ENCODE measurements at places on chromosomes 6 and 20.

GRCh38 chr6:24950218-24950941 is 14.6 kb upstream of the RIPOR2 start:
- DNase-seq = no peak

DNA sequence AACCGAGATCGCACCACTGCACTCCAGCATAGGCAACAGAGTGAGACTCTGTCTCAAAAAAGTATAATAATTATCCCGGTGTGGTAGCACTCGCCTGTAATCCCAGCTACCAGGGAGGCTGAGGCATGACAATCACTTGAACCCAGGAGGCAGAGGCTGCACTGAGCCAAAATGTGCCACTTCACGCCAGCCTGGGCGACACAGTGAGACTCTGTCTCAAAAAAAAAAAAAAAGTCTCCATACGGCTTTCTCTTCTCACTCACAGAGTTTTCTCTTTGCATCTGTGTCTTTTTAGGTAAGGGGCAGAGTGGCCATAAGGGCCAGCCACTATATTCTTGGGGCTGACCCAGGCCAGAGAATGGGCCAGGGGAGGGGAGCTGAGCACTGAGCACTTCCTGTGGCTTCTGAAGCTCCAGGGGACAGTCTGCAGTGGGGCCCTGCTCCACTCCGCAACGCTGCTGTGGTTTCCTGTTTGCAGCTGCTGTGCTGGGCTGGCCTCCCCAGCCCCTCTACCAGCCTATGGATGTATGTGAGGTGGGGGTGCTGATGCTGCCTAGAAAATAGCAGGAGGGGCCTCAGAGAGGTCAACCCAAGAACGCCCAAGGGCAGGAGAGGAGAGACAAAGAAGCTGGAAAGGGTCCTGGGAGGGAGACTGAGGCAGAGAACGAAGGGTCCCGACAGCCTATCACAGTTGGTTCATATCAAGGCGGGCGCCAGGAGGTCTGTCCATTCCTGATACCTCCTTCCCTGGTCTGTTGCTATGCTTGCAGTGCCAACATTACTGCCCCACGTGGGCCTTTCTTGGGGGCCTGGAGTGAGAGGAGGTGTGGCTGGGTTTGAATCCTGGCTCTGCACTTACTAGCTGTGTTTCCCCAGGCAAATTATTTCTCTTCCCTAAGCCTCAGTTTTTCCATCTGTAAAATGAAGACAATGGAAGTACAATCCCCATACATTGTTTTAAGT is 16.0 kb downstream of the SLA2 start:
- DNase-seq = peak; percentile 69

DNA sequence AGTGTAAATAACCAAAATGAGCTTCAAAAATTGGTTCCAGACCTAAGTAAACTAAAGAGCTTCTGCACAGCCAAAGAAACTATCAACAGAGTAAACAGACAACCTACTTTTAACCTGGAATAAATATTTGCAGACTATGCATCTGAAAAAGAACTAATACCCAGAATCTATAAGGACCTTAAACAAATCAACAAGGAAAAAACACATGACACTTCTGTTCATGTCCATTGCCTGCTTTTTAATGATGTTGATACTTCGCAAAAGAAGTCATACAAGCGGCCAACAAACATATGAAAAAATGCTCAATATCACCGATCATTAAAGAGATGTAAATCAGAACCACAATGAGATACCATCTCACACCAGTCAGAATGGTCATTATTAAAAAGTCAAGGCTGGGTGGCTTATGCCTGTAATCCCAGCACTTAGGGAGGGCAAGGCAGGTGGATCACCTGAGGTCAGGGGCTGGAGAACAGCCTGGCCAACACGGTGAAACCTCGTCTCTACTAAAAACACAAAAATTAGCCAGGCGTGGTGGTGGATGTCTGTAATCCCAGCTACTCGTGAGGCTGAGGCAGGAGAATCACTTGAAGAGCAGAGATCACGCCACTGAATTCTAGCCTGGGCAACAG is 42.5 kb upstream of the DST start:
- DNase-seq = no peak

DNA sequence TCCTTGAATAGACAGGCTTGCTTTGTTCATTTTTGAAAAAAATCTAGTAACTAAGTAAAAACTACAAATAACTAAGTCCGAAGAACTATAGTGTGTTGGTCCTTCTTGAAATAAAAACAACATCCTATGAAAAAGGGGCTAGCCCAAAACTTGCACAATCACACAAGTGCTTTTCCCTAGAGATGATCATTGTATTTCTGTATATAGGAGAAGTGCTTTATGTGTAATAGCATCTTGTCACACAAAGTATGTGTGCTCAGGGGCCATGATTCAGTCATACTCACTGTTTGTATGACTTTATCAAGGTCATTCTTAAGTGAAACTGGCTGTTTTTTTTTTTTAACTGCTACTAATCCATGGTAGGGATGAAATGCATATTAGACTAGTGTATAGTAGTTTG is 179.8 kb downstream of the DTNBP1 start:
- DNase-seq = no peak

DNA sequence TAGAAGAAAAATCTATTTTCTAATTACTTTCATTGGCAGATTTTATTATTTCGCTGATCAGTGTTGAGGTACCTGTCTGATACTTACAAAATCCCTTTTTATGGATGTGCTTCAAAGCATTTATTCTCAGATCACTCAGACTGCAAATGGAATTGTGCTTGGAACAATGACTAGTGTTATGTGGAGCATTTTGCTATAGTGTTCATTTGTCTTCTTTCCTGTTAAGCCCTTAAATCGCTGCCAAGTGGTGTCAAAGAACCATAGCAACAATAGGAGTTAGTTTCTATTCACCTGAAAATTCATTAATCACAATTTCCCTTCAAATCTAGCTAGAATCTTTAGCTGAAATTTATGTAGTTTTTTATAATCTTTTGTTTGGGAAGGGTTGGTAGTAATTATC is 29.8 kb downstream of the SMPDL3A start:
- DNase-seq = no peak

GRCh38 chr20:22063753-22064152 is 358.3 kb downstream of the PAX1 start:
- no peak for DNase-seq

GRCh38 chr6:142537612-142538478 is 236.0 kb downstream of the ADGRG6 start:
- DNase-seq = no peak

DNA sequence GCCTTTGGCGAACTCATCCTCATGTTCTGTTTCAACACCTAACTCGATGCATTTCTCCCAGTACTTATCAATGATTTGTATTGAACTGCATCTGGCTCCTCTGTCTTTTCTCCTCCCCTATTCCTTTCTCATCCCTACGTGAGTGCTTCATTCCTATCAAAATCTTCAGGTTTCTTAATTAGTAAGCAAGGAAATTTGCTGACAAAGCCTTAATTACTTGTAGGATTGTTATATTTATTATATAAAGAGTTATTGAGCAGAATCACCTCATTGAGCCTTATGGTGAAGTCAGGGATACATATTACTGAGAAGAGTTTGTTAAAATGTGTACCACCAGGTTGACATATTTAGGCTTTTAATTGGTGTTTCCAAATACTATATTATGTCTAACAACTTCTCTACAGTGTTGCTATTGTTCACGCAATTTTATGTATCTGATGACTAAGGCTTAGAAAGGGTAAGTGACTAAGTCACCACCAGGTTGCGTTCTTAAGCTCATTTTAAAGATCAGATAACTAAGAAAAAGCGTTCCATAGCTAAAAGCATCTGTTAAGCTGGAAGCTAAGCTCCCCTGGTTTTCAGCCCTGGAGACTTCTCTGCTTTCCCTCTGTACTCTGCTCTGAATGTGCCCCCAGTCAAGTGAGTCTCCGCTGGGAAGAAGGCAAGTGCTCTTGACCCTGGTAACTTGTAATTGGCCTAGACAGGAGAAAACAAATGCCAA is 18.9 kb downstream of the SCGN start:
- no peak for DNase-seq

DNA sequence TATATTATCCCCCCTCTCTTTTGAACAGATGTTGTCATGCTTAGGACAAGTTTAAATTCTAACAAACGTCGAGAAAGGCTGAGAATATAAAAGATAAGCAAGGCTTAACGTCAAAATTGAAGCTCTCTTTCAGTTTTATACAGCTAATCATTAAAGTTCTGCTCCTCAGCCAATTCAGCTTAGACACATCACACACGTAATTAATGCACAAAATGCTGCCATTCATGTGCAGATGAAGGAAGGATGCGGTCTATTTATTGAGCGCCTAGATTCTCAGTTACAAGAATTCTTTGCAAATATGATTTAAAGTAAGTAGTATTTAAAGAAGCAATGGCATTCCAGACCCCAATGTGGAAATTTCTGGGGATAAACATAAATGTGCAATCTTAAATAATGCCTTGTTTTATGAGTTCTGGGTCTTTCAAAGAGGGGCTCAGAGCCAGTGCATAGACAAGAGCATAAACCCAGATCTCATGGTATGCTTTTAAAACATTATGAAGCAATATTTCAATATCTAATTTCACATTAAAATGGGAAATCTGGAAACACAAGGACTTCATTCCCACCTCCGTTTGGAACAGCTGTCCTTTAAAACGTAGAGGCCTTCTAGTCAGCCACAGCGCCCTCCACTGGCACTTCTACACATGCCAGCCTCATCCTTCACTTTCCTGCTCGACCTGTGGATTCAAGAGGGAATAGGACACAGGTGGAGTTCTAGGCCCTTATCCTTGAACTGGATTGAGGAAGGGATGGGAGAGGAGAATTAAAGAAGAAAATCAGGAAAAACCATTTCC is 85.8 kb downstream of the LYRM4 start:
- DNase-seq = peak; percentile 8

DNA sequence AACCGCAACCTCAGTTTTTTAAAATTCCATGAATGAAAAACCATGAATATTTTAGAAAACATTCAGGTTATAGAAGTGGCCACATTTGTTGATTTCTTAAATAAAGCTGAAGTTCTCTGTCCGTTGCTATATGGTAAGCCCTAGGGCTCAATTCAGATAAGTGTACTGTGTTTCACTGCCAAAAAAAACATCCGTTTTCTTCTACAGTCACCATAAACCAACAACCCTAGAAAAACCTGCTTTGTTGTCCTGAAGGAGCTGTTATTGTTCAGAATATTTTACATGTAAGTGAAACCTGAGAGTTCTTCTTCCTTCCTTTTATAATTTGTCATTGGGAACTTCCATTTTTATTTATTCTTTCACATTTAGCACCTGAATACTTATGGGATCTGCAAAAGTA is 274.1 kb downstream of the TFAP2A start:
- DNase-seq = no peak

DNA sequence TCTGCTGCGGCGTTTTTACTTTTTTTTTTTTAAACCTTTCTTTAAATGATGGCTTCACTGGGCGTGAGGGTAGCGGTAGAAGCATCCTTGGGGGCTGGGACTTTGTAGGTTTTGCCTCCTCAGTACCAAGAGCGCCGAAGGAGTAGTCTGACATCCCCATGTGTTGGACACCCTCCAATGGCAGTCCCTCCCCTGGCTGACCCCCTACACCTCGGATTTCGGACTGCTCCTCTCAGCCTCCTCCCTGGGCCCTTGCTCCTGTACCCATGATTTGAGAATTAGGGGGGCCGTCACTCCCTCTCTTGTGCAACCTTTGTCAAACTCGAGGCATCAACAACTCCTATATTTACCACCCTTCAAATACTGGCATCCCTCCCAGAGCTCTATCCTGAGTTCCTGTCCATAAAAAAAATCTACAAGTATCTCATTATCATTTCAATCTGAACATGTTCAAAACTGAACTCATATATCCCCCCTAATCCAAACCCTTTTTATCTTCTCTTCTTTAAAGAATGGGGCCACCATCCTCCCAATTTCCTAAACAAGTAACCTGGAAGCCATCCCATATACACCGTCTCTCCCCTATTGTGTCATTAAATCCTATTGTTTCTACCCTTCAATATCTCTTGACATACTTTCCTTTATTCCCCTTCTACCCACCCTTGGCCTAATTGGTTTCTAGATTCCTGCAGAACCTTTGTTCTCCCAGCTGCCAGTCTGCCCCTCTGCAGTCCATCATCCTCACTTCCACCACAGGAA is 1.2 kb upstream of the ARFGEF3 start:
- DNase-seq = no peak

DNA sequence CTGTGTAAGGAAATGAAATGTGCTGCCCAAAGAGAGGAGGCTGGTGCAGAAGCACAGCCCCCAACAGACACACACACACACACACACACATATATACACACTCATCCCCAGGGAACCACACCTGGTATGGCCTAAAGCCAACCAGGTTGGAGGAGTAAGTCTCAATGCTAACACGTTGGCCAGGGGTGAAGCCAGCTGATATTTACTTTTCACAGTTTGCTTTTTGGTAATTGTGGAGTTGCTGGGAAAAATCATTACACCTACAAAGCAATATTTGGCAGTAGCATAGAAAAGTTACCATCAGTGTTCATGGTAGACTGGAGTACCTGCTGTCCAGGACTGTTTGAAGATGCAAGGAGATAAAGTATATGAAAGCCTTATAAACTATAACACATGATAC is 50.3 kb upstream of the NAA20 start:
- no peak for DNase-seq

GRCh38 chr6:163001330-163001729 is 273.6 kb downstream of the PACRG start:
- DNase-seq = peak; percentile 51

GRCh38 chr6:114897536-114897935 is 554.7 kb upstream of the HS3ST5 start:
- DNase-seq = no peak

GRCh38 chr20:2305029-2305428 is 9.2 kb downstream of the TGM3 start:
- no peak for DNase-seq

DNA sequence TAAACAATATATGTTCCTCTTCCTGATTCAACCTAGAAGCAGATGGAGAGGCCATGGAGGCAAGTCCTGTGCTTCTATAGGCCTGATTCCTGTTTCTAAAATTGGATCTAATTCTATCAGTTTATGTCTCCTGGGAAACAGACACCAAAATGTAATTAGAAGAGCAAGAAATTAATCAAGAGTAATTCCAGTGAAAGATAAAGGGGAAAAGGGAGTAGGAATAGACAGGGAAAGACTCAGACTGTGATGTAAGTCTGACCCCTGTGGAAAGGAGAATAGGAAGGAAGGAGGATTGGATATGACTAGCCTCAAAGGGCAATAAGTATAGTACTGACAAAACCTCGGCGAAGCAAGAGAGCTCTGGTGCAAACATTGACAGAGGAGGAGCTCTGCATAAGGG is 33.9 kb upstream of the FBXO30 start:
- no peak for DNase-seq

DNA sequence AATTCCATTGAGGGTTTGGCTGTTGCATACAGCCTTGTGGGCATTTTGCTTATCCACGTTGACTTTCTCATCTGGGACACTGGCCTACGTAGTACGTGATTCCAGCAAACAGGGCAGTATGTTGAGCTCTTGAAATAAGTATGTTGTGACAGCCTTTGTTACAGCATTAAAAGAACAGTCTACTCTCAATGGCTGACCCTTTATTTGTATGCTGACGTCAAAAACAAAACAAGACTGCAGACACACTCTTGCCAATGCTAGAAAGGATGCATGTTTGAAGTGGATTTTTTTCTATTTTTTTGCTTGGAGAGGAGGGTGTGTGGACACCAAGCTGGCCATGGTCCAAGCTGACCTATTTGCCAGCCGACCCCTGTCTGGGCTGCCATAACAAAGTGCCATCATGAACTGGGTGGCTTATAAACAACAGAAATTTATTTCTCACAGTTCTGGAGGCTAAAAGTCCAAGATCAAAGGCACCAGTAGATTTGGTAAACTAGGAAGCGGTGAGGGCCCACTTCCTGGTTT is 10.8 kb upstream of the SNHG17 start:
- no peak for DNase-seq
